GM13977 (cell line): ENCODE measurements at places on chromosomes 5 and 9.
A peak's percentile ranks its signal among the peaks of the same experiment; 100 is the strongest.

GRCh38 chr5:142852416-142853198 is 82.4 kb downstream of the ARHGAP26 start:
- DNase-seq = no peak

DNA sequence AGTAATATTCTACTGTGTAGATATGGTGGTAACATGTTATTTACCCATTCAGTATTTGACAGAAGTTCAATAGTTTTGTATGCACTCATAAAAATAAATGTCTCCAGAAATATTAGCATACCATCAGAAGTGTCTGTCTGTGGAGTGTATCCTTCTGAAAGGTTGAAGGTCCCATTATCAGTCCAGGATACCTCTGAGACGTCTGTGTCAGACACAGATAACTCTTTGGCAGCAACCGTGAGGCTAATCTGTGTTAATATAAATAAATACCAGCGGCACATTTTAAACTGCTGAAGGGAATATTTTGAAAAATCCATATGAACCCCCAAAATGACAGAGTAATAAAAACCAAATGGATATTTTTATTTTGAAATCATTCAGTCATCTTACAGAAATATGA is 11.9 kb upstream of the ZNF622 start:
- DNase-seq = no peak

GRCh38 chr5:89728134-89728533 is 681.4 kb downstream of the CETN3 start:
- no peak for DNase-seq

GRCh38 chr9:125630436-125630835 is 76.6 kb downstream of the MAPKAP1 start:
- no peak for DNase-seq

DNA sequence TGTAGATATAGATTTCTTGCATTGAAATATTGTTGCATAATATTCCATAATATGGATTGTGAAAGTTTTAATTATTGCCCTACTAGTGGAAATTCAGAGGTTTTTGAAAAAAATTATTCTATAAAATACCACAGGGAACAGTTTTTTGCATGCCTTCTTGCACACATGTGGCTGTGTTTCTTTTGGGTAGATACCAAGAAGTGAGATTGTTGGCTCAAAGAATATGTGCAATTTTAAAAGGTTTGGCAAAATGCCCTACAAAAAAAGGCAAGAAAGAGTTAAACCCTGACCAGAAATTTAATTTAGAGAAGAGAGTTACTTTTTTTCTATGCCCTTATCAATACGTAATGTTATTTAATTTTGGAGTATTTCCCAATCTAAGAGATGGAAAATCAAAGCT is 270.8 kb upstream of the DAPK1 start:
- no peak for DNase-seq

GRCh38 chr5:131959906-131960305 is 14.4 kb upstream of the MEIKIN start:
- DNase-seq = no peak

DNA sequence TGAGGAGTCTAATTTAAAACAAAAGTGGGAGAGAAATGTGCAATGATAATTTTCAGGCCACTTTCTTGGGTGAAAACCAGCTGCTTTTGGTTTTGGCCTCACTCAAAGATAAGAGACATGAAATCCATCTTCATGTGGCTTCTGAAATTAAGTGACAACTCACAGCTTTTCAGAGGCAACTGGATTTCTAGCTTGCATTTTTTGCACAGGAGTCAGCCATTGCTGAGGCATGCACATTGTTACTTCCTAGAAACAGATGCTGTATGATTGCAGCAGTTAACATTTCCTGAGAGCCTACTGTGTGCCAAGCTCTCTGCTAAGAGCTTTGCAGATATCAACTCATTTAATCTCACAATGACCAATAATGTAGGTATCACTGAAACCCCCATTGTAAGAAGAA is 562.6 kb downstream of the NR2F1-AS1 start:
- DNase-seq = no peak

DNA sequence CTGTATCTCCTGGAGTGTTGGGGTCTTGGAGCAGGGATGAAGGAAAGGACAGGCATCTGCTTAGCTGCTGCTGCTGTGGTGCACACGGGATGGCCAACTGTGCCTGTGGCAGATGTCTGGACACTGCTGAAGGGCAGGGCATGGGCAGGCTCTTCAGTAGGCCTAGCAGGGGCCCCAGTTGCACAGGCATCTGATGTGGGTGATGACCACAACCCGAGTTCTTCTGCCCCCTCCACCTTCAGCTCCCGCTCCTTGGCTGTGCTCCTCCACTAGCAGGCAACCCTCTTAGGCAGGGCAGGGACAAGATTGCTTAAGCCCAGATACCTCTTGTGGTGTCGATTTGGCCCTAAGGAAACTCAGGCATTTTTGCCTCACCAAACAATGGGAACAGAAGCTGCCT is 9.0 kb upstream of the MEGF10 start:
- DNase-seq = no peak

- DNase-seq = no peak
These were observed 99.7 kb downstream of the PLCXD3 start for GRCh38 chr5:41410737-41411136.

DNA sequence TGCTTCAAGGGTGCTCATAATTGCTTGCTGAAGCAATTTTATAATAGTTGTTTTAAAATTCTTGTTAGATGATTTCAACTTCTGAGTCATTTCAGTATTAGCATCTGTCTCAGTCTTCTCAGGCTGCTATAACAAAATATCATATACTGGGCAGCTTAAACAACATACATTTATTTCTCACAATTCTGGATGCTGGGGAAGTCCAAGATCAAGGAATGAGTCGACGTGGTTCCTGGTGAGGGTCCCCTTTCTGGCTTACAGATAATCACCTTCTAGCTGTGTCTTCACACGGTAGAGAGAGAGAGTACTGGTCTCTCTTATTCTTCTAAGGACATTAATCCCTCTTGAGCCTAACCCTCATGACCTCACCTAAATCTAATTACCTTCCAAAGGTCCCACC is 160.4 kb downstream of the SIL1 start:
- DNase-seq = no peak

DNA sequence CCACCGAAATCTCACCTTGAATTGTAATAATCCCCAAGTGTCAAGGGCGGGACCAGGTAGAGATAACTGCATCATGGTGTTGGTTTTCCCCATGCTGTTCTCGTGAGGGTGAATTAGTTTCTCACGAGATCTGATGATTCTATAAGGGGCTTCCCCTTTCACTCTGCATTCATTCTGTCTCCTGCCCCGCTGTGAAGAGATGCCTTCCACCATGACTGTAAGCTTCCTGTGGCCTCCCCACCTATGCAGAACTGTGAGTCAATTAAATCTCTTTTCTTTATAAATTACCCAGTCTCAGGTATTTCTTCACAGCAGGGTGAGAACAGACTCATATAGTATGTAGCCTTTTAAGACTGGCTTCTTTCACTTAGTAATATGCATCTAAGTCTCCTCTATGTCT is 128.1 kb upstream of the NR5A1 start:
- no peak for DNase-seq

DNA sequence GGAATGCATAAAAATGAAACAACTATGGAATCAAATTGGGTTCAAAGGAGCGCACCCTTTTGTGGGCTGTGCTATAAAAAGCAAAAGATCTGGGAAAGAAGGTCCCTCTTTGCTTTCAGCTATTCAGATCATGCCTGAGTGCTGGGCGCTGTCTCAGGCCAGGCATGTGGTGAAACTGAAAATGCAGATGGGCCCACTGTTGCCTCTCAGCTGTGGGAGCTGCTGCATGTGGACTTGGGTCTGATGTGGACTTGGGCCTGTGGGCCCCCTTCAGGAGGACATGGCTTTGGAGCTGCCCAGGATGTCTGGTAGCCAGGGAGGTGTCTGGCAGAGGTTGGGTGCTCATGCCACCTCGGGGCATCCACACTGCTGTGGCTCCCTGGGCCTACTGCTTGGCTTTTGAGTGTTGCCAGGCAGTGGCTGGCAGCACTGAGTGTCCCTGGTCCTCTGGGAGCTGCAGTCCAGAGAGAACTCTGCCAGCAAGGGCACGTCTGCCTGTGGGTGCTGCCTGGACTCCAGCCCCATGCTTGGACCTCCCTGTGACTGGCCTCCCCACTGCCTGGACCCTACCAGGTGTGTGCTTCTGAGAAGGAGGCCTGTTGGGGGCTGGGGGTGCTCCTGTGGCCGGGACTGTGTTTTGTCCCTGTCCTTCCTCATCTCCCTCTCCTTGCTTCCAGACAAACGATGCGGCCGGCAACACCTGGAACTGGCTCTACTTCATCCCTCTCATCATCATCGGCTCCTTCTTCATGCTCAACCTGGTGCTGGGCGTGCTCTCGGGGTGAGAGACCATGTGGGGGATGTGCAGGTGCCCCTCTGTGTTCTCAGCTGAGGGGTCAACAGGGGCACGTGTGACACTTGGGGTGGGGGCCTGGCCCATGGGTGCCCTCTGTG is 74.3 kb downstream of the CACNA1B start:
- no peak for DNase-seq

DNA sequence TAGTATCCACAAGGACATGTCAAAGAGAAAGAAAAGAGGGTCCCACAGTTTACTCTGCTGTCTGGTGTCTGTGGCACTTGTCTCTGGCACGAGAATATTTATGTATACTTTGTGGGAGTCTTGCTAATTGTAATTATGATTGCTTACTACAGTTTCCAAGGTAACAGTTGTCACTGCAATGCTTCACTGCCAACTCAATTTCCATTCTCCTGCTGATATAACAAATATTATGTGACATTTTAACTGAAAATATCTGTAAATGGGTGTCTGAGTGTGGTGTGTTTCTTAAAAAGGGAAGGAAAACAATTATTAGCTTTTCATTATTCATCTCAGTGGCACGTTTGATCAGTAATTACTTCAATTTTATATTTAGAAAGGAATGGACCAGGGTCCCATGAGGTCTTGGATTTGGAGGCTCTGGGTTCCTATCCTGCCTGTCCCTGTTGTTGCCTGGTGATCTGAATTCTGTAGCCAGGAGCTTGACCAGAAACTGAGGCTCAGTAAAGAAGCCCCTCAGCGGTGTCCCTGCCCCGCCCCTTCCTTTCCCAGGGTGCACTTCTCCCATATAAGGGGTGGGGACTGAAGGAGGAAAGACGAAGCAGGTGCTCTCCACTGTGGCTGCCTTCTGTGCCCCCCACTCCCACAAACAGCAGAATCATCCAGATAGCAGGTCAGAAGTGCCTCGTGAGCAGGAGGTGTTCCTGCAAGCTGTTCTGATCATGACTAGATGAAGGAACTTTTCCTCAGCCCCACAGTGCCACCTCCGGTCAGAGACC is 137.3 kb upstream of the KIF2A start:
- no peak for DNase-seq

- DNase-seq = no peak
These were observed 322.6 kb upstream of the MSX2 start for GRCh38 chr5:174401793-174402192.

DNA sequence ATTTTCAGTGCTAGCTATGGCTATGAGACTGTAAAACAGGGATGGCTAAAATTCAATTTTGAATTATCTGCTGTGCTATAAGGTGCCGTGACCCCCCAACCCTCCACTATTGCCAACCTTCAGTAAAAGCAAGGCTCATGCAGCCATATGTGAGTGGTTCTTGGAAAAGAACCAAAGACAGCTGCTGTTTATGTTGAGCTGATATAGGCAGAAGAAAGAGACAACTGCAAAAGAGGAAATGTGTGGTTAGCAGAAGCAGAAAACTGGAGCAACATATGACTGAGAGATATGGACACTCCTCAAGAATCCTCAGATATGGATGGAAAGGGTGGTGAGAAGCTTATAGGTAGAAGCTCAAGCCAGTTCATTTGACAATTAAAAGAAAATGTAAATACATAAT is 200.3 kb downstream of the TLE1 start:
- no peak for DNase-seq

- peak; percentile 95 for DNase-seq
These were observed at the start of gene TOR4A for GRCh38 chr9:137277329-137278041. TSS of gene TOR4A (plus strand) at chr9:137277726. CDS start at chr9:137278690, 964 bp downstream.

GRCh38 chr9:17963498-17963897 is 384.6 kb downstream of the SH3GL2 start:
- no peak for DNase-seq

- no peak for DNase-seq
These were observed 275.2 kb upstream of the IRX1 start for GRCh38 chr5:3320317-3320875.

DNA sequence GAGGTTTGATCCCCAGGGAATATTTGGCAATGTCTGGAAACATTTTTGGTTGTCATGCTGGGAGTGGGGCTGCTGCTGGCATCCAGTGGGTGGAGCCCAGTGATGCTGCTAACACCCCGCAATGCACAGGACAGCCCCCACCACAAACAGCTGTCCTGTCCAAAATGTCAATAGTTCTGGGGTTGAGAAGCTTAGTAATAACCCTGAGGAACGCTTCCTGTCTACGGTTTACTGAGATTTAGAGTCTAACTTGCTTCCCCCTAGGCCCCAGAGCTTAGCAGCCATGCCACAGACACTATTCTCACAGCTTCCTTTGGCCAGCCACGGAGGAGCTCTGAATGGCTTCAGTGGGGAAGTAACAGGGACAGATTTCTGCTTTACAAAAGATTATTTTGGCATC is 66.5 kb downstream of the MSX2 start:
- no peak for DNase-seq

DNA sequence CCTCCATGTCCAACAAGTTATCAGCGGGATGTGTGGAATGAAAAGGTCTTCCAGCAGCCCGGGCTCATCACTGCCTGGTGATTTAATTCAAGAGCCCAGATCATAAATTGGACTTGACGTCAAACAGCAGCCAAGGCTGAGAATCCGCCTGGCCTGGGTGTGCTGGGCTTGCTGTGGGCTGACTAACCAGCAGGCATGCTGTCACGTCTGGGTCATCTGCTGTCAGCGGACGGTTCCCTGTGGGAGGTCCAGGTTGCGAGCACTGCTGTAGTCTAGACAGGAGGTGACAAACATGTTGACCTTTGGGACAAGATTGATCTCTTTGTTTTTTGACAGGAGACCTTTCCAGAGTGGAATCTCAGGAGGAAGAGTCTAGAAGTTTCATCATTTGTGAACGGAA is 289.7 kb downstream of the OSTF1 start:
- no peak for DNase-seq

DNA sequence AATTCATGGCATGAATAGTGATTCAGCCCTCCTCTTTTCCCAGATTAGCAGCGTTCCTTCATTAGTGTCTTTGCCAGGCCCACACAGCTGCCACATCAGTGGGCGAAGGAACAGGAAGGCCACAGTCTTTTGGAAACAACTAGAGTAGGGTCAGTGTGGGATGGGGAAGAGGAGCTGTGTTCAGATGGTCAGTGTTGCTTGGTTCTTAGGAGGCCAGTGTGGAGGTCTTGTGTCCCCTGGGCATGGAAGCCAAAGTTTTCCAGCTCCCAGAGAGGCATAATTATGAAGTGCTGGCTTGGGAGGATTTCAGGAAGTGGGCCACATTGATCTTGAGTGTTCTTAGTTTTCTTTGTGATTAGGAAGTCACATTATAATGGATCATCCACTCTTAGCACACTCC is 269.6 kb downstream of the PSAT1 start:
- DNase-seq = no peak

DNA sequence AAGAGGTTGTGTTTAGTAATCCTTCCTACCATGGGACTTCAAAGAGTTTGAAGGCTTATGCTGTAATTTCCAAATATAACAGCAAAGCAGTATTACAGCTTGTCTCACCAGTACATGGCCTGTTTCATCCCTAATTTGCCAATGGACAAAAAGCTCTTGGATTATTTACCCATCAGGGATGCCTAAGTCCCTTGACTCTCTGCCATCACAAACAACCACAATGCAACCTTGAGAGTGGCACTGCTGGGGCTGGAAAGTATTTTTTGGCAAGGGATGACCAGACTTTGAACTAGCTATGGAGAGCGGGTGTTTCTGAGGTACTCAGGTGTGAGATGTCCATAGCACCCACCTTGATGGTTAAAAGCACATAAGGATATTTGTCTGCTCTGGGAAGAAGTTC is 9.1 kb downstream of the MAMDC2 start:
- no peak for DNase-seq

GRCh38 chr5:174503461-174504265 is 220.7 kb upstream of the MSX2 start:
- no peak for DNase-seq
